ENCODE measurements at places on chromosomes 7 and 10.

DNA sequence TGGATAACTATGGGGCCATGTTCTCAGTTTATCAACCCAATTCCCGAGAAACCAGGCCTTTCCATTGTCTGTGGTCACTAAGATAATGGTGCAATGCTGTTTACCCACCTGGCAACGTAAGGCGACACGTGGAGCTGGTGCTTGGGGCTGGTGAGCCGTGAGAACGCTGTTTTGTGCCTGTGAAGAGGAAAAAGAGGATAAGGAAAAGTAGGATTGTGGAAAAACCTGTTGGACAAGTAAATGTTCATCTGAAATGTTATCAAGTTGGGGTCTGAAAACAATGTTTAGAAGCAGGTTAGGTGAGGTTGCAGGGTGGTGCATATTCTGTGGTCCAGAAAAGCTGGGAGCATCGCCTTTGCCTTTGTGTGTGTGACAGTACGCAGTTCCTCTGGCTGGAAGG, 88.5 kb downstream of the PPP1R17 start:
- DNase-seq, result no peak

GRCh38 chr10:74310652-74311257, 159.7 kb downstream of the ADK start:
- no peak for DNase-seq

GRCh38 chr10:44205067-44205466, 179.8 kb downstream of the CXCL12 start:
- DNase-seq, result no peak

- no peak for DNase-seq
Observed at GRCh38 chr10:72309290-72310240, 35.8 kb downstream of the DDIT4 start.

DNA sequence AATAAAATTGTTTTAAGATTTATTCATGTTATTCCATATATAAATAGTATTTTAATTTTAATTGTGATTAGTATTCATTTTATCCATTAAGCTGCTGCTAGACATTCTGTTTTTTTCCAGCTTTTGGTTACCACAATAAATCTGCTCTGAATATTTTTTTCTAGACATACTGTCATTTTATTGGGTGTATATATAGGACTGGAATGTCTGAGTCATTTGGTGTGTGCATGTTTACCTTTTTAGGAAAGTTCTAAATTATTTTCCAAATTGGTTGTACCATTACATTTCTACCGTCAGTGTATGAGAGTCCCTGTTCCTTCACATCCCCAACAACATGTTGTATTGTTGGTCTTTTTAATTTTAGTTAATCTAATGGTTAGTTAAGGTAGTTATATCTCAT, 1138.1 kb downstream of the REEP3 start:
- no peak for DNase-seq

DNA sequence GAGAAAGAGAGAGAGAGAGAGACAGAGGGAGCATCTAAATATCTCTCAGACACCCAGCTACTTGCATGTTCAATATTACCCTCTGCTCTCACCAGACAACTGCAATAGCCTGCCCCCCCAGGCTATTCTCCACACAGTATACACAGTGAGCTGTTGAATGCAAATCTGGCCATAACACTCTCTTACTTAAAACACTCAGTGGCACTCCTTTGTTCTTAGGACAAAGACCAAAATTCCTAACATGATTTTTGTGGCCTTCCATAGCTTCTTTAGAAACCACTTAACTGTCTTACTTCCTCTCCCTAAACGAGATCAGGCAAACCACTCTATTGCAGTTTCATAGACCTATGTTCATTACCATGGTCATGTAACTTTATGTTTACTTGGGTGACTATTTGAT, 903.6 kb upstream of the AUTS2 start:
- no peak for DNase-seq

DNA sequence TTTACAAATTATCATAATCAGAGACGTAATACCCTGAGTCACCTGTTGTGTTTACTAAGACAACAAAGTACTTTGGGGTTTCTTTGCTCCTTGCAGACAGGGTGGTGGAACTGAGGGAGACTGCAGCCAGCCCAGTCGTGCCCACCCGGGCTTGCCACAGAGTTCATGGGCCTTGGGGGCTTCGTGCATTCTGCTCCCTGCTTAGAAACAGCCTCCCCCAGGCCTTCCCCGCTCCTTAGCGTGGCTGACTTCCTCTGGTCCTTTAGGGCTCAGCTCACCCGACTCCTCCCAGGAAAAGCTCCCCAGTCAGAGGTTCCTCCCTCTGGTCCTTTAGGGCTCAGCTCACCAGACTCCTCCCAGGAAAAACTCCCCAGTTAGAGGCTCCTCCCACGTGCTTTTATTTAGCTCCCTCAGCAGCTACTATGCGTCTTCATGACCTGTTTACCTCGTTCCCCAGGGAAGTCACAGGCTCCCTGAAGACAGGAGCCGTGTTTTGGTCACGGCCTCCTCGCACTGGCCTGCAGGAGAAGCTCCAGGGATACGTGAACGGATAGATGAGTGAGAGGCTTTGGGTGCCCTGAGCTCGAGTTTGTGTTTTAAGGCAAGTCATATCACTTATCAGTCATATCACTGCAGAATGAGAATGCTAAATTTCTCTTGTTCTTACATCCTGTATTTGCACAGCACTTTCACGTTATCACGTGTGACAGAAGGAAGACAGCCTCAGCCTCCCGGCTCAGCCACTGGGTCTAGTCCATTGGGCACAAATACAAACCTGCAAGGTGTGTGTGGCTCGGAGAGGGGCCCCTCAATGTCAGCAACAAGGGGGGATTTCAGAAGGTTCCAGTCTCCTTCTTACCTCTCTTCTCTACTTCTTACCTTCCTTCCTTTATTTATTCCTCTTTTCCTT, 52.7 kb upstream of the VIPR2 start:
- DNase-seq, result no peak

- DNase-seq, result peak; percentile 17
Observed at GRCh38 chr10:72260976-72261783, 12.5 kb upstream of the DDIT4 start.

GRCh38 chr7:36165059-36165458, 12.0 kb downstream of the EEPD1 start:
- DNase-seq, result no peak

- no peak for DNase-seq
Observed at GRCh38 chr7:80499350-80499953, 12.4 kb downstream of the GNAT3 start.

- no peak for DNase-seq
Observed at GRCh38 chr10:28508304-28508925, 24.5 kb upstream of the WAC start.

- DNase-seq, result no peak
Observed at GRCh38 chr7:151408498-151408838, 1.4 kb downstream of the WDR86 start.

DNA sequence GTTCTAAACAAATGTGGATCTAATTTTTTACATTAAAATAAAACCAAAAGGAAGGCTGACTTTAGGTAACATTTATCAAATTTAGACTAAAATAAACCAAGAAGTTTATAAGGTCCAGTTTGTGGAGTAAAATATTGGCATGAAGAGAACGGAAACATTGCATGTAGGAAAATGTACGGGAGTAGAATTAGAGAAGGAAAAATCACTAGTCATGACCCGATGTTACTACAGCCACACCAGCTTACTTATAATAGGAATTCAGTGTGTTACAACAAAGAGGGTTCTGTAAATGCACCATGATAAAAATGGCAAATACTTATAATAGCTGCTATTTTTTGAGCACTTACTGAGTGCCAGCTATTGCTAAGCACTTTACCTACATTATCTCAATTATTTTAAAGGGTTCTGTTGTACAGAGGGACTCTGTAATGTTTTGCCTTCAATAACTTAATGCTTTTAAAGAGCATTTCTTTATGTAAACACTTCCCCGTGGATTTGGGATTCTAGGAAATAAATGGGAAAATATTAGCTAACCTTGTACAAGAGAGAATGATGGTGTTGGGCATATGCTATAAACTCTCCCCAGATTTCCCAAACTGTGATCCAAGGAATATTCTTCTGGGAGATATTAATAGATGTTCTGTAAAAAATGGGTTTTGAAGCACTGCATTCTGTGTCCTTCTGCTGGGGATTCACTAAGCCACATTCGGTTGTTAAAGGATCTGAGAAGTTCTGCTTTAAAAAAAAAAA, 296.7 kb downstream of the BBS9 start:
- no peak for DNase-seq

DNA sequence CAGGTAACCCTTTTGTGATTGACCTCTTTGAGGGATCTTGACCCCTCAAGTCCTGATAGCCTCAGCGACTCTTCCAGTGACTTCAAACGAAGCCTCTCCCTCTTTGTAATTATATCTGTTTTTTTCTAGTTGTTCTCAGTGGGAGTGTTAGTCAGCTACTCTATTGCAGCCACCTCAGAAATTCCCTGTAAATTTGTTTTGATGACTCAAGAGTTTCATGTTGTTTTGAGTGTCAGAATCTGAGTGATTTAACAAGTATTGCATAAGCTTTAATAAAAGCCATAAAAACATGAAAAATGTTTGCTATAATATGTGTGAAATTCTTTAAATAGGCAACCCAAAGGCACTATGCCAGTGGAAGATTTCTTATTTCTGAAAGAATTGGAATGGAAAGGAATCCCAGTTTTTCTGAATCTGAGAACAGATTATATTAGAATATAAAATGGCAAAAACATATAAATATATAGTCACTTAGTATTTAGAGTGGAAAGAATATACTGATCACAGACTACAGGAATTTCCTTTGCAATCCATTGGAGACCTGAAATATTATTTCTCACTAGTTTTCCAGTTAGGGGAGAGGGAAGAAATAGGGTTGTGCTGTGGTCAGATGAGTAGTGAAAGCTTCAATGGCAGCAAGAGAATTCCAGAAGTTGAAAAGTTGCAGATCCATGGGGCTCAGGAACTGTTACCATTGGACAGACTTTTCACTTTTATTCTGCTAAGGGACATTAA, 94.4 kb upstream of the SEMA3C start:
- no peak for DNase-seq

- no peak for DNase-seq
Observed at GRCh38 chr10:107417446-107417845, 252.9 kb upstream of the SORCS1 start.

- DNase-seq, result no peak
Observed at GRCh38 chr7:16404636-16405035, 16.7 kb downstream of the CRPPA start.

- no peak for DNase-seq
Observed at GRCh38 chr7:140542228-140542603, 62.9 kb upstream of the MKRN1 start.

Measured in stimulated activated CD4-positive, alpha-beta T cell treated with anti-CD3 and anti-CD28 coated beads, Interleukin-1b, Interleukin-23, amount 100 ng/mL, for 1 hour (primary cell).